ENCODE measurements at places on chromosomes 5 and 9.
A peak's percentile ranks its signal among the peaks of the same experiment; 100 is the strongest.

- DNase-seq: no peak
Observed at GRCh38 chr9:131578731-131579504, 33.6 kb downstream of the PRRT1B start.

DNA sequence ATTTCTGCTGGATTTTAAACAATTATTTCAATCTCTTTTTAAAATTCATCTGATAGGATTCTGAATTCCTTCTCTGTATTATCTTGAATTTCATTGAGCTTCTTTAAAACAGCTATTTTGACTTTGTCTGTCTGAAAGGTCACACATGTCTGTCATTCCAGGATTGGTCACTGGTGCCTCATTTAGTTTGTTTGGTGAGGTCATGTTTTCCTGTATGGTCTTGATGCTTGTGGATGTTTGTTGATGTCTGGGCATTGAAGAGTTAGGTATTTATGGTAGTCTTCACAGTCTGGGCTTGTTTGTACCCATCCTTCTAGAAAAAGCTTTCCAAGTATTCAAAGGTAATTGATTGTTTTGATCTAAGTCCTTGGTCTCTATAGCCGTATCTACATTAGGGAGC is 39.1 kb downstream of the DENND4C start:
- DNase-seq: no peak

DNA sequence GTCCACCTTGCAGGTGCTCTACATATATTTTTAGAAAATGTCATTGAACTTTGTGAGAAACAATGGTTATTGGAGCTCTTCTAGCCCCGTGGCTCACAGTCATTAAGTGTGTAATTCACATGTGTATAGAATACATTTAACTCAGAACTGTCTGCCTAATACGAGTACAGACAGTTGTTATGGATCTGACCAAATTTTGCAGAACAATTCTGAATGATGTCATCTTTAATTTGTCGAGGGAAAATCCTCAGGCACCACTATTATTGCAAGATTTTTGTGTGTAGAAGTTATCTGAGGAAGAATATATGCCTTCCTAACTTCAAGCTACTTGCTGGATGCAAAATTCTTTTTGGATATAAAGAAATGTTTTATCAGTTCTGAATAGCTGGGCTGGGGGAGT is 216.9 kb downstream of the CD180 start:
- no peak for DNase-seq

GRCh38 chr5:27275345-27275744 is 237.0 kb upstream of the CDH9 start:
- no peak for DNase-seq

- DNase-seq: no peak
Observed at GRCh38 chr9:124721109-124721906, 49.8 kb downstream of the NR6A1 start.

GRCh38 chr5:170782438-170782837 is 1.1 kb upstream of the GABRP start:
- DNase-seq: peak; percentile 97

GRCh38 chr5:144202072-144202471 is 31.4 kb downstream of the KCTD16 start:
- DNase-seq: peak; percentile 87

- no peak for DNase-seq
Observed at GRCh38 chr9:120918931-120919842, 7.4 kb downstream of the TRAF1 start.

DNA sequence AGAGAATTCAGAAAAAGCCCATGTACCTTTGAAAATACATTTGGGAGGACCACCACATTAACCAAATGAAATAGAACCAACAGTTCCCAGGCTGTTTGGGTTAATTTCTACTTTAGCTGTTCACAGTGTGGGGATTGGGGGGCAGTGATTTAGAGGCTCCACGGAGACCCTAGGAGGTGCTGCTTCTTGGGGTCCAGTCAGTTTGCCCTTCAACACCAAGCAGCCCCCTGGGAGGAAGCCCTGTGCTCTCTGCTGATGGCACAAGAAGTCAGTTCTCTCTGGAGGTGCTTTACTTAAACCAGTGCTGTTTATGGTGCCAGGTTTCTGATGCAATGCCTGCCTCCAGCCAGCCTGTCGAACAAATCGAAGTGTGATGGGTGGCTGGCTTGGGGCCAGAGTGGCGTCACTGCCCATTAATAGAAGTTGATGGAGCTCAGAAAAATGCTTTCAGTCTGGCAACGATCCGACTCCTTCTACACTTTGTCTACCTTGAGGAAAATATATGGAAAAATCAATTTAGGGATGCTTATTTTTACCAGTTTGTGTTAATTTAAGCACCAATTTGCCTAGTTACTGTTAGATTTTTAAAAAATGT is 134.0 kb downstream of the SNX18 start:
- peak; percentile 61 for DNase-seq

DNA sequence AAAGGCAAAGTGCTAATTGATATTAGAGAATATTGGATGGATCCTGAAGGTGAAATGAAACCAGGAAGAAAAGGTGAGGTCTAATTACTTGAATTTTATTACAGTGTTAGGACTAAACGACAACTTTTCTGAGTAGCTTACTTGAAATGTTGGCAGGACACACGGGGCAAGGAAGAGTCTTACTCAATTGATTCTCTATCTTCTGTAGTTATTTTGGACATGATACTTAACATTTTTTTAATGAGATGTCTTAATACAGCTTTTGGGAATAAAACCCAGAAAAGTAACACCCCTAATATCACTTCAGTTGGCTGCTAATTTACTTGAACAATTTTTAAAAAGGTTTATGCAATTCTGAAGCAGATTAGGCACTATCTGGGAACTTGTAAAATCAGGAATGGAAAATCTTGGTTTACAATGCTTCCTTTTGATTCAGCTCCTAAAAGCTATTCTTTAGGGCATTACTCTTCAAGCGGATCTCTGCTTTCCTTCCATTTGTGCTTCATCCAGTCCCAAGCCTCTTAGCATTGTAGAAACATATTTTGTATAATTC is 13.7 kb downstream of the SUB1 start:
- DNase-seq: no peak

GRCh38 chr9:97617939-97618416 is 15.2 kb downstream of the TSTD2 start:
- no peak for DNase-seq

DNA sequence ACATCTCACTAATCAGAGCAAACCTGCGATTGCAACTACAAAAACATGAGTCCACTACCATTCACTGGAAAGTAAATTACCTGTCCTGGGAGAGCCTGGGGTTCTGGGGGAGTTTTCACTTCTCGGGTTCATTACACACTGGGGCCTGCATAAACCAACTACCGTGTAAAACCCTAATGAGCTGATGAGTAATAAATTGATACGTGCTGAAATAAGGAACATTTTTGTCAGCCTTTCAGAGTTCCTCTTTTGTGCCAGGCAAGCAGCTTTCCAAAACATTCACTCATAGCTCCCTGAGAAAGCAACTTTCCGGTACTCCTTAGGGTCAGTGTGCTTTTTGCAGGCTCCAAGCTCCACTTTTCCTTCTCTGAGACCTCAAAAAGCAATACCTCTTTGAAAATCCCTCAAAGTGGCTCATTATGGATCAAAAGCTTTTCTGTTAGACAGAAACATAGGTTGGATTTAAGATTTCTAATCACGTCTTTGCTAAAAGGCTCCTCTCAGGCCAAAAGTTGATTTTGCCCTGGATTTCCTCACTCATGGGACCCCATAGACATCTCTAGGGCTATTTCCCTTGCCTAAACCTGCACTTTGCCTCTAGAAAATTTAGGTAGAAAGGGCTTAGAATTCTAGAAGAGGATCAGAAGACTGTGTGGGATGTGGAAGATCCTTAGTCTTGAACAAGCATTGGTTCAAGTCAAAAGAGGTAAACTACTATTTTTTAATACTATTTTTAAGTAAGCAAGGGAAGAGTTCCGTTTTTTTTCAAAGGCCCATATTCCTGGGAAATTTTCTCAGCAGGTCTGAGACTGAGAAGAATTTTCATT is 74.8 kb downstream of the ST8SIA4 start:
- no peak for DNase-seq

- peak; percentile 70 for DNase-seq
Observed at GRCh38 chr9:125509476-125509875, 197.5 kb downstream of the MAPKAP1 start.

GRCh38 chr5:89452081-89452480 is 569.1 kb upstream of the MEF2C start:
- DNase-seq: peak; percentile 31

DNA sequence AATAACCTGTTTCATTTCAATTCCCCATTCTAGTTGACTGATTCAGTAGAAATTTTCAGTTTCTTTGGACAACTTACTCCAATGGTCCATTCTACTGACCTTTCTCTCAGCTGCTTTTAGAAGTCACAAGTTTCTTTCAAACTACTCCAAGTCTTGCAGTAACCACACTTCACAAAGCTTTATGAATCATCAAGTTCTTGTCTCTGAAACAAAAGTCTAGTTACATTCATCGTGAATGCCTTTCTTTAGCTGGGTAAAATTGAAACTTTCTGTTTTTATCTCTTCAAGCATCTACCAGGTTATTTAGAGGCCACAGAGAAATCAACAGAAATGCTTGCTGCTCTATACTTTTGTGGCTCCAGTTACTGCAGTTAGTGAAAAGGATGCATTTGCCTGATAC is 405.4 kb downstream of the TMEM232 start:
- DNase-seq: no peak

DNA sequence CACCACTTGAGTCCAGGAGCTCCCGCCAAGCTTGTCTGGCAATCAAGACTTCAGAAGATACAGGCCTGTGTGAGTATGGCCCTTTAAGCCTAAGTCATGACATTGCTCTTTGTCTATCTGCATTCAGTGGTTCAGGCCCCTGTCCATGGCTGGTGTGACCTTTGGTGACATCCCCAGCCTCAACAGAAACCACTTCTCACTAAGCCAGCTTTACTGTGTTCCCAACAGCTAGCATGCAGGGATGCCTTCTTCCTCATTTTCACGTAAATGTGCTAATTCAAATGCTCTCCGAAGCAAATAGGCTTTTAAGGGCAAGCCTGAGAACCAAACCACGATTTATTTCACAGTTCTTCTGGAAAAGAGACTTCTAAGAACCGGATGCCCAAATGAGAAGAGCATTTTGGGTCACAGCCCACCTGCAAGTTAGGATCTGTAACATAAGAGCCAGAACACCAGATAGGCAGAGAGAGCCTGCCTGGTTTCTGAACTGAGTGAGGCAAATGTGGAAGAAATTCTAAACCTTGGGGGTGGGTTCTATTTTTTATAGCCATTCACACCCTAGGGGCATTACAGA is 14.9 kb downstream of the CD180 start:
- DNase-seq: no peak

DNA sequence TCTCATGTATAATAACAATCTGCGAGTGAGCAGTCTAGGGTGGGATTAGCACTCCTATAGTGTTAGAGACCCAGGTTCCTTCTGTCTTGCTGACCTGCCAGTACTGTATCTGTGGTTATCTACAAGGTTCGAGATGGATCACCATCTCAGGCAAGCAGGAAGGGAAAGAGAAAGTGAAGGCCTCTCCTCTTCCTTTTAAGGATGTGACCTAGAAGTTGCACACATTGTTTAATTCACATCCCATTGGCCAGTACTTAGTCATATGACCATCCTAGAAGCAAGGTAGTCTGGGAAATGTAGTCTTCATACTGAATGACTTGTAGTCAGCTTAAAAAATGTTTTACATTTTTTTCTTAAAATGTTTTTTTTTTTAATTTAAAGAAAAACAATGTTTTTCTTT is 168.6 kb downstream of the CARTPT start:
- peak; percentile 65 for DNase-seq

DNA sequence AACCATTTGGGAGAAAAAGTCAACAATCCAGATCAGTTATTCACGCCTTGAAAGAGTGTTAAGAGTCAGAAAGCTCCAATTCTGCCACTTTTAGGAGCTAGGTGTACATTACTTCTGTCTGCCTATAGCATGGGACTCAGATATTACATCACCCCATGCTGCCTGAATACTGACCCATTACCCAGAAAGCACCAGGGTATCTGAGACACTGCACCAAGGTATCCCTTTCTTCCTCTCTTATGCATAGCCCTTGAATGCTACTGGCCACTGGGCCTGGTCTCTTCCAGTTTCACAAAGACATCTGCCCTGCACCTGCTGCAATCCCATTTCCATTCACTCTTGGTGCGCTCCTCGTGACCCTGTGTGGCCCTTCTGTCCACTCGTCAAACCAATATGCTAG is 2.6 kb downstream of the STRBP start:
- peak; percentile 24 for DNase-seq

DNA sequence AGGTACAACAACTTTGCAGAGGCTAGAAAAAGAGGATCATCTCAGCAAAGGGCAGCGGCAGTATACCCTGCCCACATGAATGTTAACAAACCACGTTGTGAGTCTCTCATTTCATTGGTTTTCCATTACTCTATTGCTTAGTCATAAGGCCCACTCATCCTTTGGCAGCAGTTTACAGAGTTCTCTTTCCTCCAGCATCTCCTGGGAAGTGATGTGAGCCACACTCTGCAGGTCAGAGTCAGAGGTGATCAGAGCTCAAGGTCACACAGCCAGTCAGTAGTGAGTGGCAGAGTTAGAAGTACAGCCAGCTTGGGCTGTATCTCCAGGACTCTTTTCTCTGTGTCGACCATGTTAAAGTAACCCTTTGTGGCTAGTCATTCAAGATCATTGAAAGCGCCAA is 599.6 kb upstream of the GRAMD2B start:
- no peak for DNase-seq

DNA sequence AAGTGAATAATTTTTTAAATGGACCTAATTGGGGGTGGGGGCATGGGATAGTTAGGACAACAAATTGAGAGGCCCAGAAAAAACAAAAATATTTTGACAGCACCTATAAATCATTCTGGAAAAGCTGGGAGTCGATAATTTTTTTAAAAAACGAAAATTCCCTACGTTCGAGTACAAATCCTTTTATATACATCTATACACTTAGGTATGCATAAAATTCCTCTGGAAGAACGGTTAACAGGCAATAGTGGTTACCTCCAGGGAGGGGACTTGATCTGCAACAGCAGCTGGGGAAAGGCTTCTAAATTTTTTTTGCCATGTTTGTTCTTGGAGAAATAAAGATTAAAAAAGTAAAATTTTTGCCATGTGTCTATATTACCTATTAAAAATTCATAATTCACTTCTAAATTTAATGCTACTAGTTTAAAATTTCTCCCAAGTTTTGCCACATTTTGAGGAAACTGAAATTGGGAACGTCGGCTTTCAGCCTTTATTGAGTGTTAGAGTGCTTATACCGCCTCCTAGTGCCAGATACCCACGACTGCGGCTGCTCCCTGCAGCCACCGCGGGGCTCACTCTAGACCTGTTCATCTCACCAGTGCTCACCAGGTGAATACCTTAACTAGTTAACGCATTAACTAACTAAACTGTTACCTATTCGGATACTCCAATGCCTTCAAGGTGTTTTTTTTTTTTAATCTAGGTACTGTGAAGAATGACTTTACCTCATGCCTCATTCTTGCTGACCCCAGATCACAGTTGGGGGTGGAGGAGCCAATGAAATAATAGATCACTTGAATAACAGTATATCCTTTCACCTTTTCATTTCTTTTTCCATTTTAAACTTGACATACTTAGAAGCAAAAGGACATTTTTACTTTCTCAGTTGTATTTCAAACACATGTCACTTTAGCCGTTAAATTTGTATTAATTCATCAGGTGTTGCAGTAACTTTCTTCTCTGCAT is 1.8 kb upstream of the BHMT start:
- peak; percentile 8 for DNase-seq

GRCh38 chr5:152499814-152500535 is 94.9 kb upstream of the NMUR2 start:
- DNase-seq: no peak

GRCh38 chr9:15068261-15068660 is 158.0 kb upstream of the FREM1 start:
- DNase-seq: no peak

- peak; percentile 68 for DNase-seq
Observed at GRCh38 chr9:130432796-130433167, 12.0 kb upstream of the ASS1 start.
